Brain (organoid and tissue), 16 donors: ENCODE measurements at places on chromosomes 7 and 10.

DNA sequence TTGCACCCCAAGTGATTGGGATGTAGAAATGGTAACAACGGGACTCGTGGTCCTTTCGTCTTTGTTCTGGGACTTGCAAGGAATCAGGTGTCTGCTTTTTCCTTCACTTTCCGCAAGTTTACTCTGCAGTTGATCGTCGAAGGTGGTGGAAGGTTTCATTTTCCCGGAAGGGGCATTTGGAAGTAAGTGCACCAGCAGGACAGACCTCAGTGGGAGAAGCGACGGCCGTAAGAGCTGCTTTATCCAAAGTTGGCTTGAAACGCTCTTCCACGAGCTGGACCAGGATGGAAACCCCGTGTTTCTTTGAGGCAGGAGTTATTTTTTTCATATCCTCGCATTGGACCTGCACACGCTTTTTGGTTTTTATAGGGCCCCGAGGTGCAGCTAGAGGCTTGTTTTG, 1.2 kb downstream of the BRI3 start:
- DNase-seq: no peak

DNA sequence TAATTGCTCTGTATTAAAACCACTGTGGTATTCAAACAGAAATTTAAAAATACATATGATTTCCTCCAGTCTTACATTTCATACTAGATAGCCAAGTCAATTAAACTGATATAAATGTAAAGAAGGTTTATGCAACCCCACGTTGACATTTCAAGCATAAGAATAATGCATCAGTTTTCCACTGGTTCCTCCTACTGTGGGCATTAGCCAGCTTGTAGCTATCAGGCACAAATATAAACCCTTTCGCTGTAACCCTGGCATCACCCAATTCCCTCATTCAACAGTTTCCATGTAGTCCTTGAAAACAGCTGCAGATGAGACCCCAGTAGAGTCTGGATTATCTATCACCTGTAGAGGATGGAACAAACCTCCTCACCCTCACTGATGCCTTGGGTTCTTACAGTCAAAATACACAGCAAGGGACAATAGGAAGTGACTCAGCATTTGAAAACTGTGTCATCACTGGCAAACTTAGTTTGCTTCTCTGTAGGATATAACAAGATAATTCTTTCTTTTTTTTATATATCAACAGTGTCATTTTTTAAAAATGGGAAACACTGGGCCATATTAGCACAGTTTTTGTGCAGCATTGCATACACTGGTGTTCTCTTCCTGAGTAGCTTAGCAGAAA, 113.0 kb downstream of the PDE1C start:
- DNase-seq: no peak

DNA sequence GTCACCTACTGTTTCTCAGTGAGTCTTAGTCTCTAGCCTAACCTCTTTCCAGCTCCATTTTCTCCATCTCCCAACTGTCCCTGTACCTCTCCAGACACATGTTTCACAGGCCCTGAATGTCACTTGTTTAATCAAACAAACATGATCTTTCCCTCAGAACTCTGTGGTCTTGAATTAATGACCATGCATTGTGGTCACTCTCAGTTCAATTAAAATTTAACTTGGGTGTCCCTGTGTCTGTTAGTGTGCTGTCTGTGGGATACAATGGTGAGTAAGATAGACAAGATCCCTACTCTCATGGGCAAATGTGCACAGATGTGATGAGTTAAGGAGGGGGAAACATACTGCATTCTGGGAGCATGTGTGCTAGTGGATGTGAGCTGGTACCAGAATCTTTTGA, 65.0 kb downstream of the RBM33 start:
- DNase-seq: no peak

DNA sequence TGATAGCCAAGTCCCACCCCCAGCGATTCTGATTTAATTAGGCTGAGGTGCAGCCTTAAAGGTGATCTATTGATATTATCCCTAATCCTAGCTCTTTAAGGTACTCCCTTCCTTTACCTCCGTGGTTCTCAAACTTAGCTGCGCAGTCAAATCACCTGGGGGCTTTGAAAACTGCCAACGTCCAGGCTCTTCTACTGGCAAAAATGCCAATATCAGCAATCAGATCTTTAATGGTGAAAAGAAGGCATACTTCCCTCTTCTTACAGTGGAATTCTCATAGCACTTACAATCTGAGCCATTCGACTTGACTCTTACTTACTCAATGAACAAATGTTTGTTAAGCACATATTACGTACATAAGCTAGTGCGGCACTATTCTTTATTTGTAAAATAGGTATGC, 704 bp upstream of the SLC35B4 start:
- no peak for DNase-seq

DNA sequence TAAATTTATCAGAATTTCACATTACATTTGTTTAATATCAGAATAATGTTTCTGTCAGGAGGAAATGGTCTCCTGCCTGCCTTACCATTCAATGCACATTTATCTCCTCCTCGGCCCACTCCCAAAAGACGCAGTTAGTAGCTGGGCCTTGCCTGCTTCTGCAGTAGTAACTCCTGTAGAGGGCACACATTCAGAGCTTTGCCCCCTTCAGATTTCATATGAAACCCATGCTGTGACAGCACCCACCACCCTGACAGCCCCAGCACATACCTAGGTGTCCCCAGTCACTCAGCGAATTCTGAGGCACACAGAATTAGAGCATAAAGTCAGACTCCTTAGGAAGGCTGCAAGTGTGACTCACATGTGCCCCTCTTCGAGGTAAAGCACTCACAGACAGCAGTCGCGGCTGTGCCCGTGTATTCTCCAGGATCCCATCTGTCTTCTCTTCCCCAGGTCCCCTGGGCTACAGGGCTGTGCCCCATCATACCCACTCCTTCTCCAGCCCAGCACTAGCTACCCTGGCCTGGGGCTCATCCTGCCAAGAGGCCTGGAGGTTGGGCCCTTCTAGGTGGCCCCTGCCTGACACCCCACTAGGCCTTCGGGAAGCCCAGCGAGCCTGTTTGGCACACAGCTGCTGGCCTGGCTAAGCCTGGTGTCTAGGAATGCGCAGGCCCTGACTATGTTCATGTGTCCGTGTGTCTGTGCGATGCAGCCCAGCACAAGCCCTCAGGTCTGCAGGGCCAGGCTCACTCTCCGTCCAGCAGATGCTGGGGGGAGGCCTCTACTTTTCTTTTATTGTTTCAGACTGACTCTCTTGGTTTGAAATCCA, 4.7 kb upstream of the DEPP1 start:
- DNase-seq: no peak

DNA sequence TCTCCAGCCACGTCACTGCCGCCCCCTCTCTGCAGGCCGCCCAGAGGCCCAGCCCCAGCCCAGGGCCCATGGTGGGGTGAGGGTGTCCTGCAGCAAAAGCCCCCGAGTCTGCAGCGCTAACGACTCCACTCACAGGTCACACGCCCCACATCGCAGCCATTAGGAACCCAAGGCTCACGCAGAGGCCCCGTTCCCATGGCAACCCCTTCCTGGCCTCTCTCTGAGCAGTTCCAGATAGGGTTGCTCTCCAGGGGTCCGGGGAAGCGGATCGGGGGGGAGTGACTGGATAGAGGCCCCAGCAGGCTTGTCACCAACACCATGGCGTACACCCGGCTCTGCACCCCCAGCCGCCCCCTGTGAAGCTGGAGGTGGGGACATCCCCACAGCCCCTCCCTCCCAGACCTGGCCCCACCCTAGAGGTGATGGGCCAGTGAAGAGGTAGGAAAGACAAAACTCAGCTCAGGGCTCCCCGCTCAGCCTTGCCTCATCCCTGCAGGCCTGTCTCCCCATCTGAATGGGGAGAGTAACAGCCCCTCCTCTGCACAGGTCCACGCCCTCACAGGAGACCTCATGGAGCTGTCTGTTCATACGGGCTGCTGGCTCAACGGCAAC, 41.2 kb downstream of the TNRC18 start:
- DNase-seq: peak; percentile 90

DNA sequence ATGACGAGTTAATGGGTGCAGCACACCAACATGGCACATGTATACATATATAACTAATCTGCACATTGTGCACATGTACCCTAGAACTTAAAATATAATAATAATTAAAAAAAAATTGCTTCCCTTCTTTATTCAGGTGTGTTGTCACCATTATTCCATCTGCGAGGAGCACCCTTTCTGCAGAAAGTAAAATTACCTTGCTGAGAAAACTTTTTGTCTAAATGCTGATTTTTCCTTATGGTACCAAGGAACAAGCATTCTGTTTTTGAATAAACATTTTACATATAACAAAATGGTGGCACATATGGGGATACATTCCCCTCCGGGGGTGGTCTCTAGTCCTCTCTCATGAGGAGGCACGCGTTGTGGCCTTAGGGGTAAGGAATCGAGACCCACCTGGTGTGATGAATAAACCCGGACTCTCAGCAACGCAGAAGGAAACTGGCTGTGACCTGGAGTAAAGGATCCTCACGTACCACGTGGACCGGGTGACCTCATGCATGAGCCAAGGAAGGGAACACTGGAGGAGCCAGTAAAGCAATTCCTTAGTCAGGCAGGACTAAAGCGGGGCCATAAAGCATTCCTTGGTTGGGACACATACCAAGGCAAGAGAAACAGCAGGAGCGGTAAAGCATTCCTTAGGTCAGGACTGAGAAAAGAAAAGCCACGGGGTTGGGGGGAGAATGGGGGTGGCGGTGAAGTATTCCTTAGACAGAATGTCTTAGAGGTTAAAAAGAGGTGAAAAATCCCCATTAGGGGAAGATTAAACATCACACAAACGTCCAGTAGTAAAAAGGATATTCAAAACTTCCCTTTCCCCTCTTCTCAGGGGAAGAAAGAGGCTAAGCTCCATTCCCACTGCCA, 20.8 kb upstream of the OPTN start:
- no peak for DNase-seq

DNA sequence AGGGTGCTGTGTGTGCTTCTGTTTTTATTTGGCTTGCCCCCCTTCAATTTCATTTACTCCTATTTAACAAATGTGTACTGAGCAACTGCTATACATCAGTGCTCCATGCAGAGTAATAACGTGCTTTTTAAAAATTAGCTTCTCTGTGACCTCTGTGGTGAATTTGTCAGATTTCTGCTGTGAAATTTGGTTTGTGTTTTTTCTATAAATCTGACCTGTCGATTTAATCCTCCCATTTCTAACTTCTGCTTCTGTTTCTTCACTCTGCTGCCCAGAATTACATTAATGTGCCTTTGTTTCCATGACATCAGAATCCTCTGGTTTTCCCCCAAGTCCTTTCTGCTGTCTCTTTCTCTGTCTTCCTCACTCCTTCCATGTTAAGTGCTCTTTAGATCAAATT, 123.8 kb upstream of the CACNA2D1 start:
- no peak for DNase-seq

GRCh38 chr10:11091517-11092102, 73.9 kb downstream of the CELF2 start:
- no peak for DNase-seq

DNA sequence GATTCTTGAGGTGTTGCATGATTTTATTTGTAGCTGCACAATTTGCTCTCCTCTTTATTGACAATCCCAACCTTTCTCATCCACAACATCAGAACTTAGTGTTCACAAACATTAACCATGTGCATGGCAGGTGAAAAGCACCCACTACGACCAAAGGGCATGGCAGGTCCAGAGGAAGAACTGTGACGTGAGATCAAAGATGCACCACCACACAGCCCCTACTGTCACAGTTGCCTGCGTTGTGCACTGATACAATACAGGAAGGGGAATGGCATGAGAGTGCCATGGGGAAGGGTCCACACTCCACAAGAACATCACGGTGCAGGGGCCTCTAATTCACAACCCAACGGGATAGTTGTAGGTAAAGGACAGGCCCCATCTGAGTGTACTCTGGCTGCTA, 217.1 kb upstream of the PFKP start:
- no peak for DNase-seq

- DNase-seq: peak; percentile 88
Measured at GRCh38 chr7:134031835-134032617, 95.1 kb upstream of the LRGUK start.
